ENCODE measurements at places on chromosomes 7 and 10. TPM values are rescaled to one million over a fixed set of nuclear protein-coding genes. Genes with fewer than 3 reads are reported as not detected.

HSPB1 gene
- 208 TPM for total RNA-seq

OR2A1 gene
- not detected for total RNA-seq

OR13A1 gene
- not detected for total RNA-seq

EGFR gene
- total RNA-seq, result 94.1 TPM

DNA sequence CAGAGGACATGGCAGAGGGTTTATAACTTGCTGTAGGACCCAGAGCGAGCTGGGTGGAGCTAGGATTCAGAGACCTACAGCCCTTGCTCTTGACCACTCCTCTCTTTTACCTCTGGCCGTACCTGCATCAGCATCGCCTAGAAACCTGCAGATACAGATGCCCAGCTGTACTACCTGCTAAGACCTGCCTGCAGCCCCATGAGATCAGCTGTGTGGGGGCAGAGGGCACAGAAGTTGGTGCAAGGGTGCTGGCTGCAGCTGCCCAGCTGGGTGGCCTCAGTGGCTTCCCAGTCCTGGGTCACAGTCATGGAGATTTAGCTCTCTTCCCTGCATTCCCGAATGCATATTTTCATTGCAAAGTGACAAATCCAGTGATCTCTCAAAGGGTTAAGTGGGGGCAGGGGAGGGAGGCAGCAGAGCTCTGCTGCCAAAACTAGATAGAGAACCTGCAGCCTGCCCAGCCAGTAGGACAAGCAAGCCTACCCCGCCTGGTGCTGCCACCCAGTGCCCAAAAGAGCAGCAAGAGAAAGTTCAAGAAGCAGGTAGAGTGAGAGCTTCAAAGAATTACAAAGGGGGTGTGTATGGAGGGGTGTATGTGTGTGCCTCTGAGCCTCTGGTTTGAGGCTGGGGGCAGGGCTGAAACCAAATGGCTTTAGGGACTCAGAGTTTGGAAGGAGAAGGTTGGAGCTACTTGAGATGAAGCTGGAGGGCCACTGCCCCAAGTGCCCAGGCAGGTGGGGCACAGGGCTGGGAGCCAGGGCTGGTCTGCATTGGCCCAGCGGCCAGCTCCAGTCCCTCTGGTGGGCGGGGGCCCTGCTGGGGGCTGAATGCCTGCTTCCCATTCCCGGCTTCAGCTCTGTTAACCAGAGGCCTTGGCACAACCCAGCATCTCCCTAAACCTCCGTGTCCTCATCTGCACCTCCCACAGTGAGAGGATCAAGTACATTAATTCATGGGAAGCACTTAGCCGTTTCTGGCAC, 6.9 kb downstream of the FAM241B start:
- DNase-seq, result no peak

GRCh38 chr7:63072806-63073205, 925.8 kb upstream of the ZNF722 start:
- no peak for DNase-seq

DNA sequence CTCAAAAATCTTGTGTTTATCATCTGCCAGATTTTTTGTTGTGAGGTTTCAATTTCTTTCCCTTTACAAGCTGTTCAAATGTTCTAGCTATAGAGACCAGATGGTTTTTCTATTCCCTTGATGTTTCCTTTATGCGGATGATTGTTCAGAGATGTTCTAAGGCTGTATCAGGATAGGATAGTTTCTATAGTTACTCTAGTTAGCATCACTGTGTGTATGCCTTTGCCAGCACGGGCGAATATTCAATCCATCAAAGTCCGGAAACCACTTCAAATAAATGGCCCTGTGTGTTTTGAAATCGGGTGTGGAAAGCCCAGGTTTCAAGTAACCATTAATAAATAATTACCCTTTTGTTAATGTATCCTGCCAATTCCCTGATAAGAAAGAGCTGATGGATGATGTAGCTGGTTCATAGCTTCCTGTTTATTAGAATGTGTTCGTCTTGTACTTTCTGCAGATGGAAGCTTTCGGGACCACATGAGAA, 149.8 kb upstream of the PRKCQ start:
- no peak for DNase-seq

GRCh38 chr7:140679186-140679585, 6.4 kb downstream of the ADCK2 start:
- no peak for DNase-seq

All from LHCN-M2 (cell line).